ENCODE measurements at places on chromosomes 7 and 10.

GRCh38 chr10:62230344-62231121, 38.1 kb downstream of the RTKN2 start:
- no peak for DNase-seq

DNA sequence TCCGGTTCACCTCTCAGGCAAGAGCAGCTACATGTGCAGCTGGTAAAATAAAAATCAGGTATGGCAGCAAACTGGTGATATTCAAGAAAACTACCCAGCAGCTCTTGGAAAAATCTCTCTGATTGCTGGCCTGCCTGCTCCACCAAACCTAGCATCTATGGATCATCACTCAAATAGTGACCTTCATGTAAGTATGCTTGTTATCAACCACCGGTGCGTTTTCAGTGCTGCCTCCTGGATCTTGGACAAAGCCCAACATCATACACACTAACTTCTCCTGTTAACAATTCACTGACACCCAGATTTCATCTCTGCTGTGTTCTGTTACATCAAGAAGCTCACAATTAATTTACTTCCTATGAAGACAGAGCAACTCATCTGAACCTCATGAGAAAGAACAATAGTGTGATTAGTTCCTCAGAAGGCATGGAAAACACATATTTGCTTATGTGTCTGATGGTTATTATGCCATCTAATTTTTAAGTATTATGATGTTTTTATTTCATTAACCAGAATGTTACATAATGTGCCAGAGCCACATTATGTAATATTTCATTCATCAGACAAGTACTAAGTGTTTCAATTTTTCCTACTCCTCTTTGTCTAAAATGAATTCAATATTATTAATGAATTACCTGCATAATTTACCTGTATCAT, 8.8 kb downstream of the CDK6 start:
- no peak for DNase-seq

GRCh38 chr10:133180965-133181639, 21.1 kb downstream of the KNDC1 start:
- no peak for DNase-seq

GRCh38 chr10:86971232-86971991, 3.1 kb downstream of the ADIRF start:
- DNase-seq: peak; percentile 92

- no peak for DNase-seq
Observed at GRCh38 chr7:49805371-49806007, 32.1 kb downstream of the VWC2 start.
